ENCODE measurements at places on chromosomes 1 and 21.
A peak's percentile ranks its signal among the peaks of the same experiment; 100 is the strongest.

DNA sequence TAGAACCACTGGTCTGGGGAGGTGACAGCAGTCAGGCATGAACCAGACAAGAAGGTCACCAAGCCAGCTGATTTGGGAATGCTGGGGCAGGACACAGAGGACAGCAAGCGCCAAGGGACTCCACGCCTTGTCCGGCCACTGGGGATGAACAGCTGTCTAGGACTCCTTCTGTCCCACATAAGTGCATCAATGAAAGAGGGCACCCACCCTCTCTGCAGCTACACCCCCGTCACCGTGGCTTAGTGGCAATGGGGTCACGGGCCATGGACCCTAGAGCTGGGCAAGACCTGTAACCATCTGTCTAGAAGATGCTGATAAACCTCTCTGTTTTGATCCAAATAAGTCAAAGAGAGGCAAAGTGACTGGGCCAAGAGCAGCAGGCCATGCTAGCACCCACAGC, 16.8 kb downstream of the UBE2G2 start:
- no peak for DNase-seq

GRCh38 chr21:32648165-32648564, 36.0 kb upstream of the CFAP298 start:
- no peak for DNase-seq

- DNase-seq = no peak
Measured at GRCh38 chr1:202259705-202260104, 66.1 kb downstream of the LGR6 start.

GRCh38 chr1:23556635-23557470, 2.4 kb downstream of the ID3 start:
- DNase-seq = no peak

DNA sequence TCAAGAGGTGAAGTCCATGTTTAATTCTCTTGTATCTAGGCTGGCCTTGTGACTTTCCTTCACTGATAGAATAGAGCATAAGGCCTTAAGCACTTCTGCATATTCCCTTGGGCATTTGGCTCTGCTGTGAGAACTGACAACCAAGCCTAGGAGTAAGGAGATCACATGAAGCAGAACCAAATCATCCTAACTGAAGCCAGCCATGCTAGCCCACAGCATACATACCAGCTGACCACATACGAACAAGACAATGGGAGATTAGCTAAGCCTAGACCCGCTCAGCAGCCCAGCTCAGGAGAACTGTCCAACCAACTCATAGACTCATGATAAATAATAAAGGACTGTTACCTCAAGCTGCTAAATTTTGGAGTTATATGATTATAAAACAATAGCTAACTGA, 114.6 kb upstream of the NEK7 start:
- no peak for DNase-seq

DNA sequence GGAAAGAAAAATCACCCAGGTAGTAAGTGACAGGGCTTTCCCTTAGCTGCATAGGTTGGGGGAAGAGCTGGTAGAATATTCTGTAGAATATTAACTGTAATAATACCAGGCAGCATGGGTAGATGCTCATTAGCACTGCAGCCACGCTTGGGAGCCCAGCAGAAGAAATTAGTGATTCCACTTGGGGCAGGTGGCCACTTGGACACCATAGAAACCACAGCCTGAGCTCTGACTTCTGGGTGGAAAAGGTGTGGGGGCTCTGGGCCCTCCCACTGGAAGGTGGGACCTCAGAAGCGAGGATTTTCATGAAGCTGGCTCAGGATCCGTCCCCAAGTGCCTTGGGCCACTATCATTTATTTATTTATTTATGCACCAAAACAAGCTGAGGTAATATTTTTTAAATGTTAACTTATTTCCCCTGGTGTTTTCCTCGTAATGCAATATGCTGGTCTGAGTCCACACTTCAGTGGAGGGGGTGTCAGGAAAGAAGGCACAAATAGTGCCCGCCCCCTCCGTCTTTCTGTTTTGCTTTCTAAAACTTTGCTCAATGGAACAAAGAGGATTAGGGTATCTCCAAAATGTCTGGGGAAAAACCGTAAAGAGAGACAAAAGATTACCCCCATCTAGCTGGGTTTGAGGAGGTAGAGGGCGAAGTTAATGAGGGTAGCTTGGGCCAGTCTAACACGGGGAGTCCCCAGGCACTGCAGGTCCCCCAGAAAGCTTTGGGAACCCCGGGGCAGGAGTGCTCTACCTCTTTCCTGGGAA, 75.2 kb upstream of the GADD45A start:
- no peak for DNase-seq

DNA sequence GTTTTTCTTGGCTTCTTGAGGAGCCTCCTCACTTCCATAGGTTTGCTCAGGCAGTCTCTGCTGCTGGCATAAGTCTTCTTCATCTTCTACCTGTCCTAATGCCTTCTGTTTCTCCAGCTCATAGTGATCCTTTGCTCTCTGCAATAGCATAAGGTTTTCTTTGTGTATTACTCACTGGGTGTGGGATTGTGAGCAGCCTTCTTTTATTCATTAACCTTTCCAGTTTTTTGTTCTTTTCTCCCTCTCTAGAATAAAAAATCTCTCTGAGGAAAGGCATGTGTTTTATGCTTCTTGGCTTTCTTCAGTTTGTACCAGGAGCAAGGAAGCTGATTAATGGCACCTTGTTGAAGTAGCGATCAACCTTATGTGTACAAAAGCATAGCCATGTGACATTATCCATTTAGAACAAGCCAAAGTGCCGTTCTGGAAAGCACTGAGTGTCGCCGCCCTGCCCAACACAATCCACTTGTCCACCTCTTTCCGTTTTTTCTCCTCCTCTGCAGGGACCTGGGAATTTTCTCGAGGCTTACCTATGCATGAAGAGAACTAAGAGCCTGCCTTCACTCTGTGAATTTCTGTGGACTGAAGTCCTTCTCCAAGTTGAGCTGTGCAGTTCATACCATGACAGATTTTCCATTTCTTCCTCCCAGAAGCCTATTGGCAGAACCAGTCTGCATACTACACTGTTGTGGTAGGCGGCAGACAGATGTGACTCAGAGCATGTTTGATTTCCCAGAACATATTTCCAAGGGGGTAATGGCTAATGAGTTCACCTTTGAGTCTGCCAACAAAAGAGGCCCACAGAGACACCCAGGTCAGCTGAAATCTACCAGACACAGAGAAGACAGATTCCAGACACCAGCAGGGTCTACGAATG, 39.0 kb downstream of the DPT start:
- no peak for DNase-seq

DNA sequence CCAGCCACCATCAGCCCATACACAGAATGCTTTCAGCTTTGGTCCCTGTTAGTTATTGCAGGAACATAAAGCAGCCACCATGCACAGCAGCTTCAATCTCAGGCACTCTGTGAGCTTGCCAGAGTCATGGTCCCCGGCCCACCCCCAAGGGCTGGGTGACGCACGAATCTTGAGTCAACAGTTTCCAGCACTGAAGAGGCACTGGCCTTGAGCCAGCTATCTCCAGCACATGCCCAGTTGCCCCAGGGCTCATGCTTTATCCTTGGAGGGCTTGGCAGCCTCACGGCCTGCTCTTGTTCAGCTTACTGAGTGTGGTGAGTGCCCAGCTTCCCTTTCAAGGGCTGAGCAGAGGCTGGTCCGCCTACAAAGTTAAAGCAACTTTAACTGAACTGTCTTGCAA, 200.7 kb upstream of the RAB4A start:
- no peak for DNase-seq

DNA sequence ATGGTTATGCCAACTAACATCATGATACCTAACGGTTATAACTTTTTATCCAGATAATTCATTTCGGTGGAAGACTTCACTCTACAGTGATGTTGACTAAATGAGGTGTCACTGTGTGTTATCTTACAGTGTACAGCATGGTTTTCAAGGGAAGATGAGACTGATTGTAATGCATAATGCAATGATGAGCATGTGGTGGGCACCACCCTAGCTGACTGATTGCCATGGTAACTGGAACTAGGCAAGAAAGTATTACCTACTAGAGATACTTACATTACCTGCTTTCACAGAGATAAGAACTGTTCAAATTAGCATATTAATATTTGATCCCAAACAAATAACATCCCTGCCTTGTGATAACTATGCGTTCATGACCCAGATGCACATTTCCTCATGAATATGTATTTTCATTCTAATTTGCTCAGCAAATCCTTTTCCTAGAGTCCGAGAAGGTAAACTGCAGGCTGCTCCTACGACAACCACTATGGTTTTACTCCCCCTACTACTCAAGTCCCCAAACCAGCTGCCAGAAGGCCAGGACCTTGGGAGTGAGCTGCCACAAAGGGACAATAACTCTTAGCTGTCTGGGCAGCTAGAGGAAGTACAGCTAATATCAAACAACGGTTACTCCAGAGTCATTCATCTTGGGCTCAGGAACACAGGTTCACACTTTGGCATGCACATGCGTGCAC, 29.2 kb downstream of the TRABD2B start:
- DNase-seq = no peak

GRCh38 chr1:81803431-81804110, 2.8 kb downstream of the ADGRL2 start:
- peak; percentile 56 for DNase-seq

DNA sequence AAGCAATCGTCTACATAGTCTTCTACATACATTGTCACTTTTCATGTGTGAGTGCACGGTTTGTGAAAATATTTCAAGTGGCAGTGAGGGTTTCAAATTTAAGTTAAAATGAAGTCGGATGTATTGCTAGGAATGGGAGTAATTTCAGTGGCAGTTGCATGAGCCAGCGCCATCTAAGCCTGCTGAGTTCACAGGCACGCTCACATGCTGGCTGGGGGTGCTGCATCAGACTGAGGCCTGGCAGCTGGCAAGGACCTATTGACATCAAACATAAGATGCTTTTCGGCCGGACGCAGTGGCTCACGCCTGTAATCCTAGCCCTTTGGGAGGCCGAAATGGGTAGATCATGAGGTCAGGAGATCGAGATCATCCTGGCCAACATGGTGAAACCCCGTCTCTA, 80.7 kb downstream of the UBE4B start:
- no peak for DNase-seq

DNA sequence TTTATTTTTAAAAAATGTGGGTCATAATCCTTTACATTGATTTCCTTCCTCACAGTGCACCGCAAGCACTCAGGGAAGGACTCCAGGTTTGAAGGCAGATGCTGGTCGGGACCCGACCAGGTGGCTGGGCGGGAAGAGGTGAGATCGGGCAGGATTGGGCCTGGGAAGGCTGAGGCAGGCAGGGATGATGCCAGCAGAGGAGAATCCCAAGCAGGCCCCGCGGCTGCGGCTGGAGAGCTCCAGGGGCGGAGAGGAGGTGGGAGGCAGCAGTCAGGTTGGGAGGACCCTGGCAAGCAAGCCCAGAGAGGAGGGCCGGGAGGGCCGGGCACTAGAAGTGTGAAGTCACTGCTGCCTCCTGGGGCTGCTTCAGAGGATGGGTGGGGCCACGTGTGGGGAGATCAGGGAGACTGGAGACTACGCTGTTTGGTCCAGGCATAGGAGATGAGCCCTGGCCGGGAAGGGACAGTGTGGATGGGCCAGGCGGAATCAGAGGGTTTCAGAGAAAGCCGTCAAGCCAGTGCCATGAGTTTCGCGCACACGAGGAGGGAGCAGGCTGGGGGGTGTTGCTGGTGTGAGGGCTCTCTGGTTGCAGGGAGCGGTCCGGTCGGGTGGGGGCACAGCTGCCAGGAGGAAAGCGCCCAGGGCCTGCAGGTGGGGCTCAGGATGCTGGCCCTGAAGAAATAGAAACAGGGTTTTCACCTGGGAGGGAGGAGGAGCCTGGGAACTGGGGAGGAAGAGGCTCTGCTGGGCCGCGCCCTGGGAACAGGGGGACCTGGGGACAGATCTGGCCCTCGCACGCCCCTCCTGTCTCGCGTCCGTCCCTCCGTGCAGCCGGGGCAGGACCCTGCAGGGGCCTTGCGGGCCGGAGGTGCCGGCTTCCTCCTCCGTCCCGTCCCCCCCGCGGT, 888 bp upstream of the COL18A1 start:
- no peak for DNase-seq

DNA sequence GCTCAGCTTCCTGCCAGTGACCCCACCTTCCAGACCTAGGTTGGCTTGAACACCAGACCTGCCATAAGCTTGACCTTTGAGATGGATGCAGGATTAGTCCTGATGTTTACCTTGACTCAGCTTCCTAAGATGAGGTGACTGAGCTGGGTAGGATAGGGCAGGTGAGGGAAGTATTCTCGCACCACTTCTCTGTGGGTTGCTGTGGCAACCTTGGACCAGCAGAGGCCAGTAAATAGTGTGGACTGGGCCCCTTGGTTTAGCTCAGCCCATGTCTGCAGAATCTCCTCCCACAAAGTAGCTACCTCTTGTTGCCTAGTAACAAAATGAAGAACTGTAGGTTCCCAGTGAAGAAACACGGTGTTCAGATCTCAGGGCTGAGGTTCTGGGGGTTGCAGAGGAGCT, 8.4 kb downstream of the RPS6KA1 start:
- DNase-seq = no peak

- no peak for DNase-seq
Measured at GRCh38 chr1:10665930-10666850, 130.3 kb downstream of the CASZ1 start.

DNA sequence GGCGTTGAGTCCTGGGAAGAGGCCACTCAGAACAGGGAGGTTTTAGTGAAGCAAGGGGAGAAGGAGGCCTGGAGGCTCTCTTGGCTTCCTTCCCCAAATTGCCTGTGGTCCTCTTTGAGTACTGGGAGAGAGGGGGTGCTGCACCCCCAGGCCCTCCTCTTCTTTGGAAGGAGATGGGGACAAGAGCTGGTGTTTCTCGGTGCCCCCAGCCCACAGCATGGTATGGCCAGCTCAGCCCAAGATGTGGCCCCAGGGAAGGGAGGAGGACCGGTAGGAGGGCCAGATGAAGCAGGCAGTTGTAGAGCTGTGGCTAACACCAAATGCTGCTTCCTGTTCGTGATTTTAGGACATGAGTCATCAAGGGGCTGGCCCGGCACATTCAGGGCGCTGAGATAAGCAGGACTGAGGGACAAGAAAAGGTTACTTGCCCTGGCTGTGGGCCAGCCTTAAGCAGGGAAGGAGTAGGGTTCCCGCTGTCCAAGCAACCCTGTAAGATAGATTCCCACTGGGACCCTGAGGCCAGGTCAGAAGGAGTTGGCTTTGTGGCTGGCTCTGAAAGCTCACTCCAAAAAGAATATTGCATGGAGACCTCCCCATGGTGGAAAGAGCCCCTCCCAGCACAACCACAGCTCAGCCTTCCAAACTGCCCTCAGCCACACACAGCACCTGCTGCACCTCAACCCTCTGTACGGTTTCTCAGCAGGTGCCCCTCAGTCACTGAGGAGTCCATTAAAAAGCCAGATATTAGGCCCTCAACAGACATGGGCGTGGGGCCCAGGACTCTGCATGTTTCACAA, 4.9 kb upstream of the TNFRSF1B start:
- DNase-seq = no peak

Data from NT2/D1 (cell line).